ENCODE measurements at places on chromosomes 12 and 14.

GRCh38 chr12:122304924-122305323 lies 38.6 kb upstream of the VPS33A start:
- DNase-seq = no peak

- DNase-seq = no peak
Observed at GRCh38 chr14:51432302-51432948, 192.4 kb downstream of the TMX1 start.

DNA sequence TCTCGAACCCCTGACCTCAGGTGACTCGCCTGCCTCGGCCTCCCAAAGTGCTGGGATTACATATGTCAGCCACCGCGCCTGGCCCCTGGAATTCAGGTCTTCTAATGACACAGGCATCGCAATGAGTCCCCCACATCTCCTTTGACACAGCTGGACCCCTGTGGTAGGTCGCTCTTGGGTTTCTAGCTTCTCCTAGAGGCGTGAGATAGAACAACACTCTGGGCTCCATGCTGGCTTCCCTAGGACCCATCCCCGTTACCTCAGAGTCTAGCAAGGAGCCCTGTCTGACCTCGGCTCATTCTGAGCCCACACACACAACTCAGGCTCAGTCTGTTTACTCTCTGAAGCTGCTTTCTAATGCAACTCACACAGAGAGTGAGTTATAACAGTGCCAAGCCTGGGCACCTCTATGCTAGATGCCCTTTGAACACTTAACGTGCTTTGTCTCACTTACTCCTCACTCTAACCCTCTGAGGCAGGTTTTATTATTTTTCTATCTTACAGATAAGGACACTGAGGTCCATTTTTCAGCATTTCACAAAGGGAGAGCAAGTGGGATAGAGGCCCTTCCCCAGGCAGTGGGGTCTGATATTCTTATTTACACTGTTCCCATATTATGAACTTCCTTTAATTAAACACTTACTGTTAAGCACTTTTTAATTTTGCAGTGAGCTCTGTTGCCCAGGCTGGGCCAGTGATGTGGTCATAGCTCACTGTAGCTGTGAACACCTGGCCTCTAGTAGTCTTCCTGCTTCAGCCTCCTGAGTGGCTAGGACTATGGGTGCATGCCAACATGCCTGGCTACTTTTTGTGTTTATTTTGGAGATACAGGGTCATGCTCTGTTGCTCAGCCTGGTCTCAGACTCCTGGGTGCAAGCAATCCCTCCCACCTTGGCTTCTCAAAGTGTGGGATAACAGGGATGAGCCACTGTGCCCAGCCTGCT lies 40.6 kb upstream of the RBM19 start:
- no peak for DNase-seq

DNA sequence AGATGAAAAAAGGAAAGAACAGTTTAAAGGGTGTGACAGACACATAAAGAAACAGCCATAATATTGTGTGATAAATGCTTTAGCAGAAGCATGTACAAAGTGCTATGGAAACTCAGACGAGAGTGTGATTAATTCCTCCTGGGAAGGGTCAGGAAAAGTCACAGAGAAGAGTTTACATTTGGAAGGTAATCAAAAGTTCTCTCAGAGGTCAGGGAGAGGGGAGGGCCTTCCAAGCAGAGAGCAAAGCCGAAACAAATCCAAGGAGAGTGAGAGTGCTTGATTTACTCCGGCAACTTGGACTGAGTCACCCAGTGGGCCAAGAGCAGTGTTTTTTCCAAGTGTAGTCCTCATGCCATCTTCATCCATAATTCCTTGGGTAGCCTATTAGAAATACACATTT lies 108.3 kb downstream of the IGF1 start:
- DNase-seq = no peak

- DNase-seq = peak; percentile 29
Observed at GRCh38 chr12:113860950-113861349, 105.2 kb downstream of the RBM19 start.

- no peak for DNase-seq
Observed at GRCh38 chr12:66944365-66944764, 265.5 kb upstream of the GRIP1 start.

DNA sequence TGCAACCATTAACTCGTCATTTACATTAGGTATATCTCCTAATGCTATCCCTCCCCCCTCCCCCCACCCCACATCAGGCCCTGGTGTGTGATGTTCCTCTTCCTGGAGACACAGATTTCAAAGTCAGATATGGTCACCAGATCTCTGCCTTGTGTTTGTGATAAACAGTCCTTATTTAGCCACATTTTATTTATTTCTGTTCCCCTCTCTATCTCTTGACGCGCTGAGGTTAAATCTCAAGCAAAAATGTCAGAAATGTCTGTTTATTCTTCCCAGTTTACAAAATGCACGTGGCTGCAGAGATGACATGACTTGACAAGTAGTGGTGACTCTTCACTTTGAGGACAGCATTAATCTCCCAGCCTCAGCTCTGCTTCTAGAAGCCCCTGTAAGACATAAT lies 11.5 kb upstream of the RASSF3 start:
- DNase-seq = peak; percentile 56

DNA sequence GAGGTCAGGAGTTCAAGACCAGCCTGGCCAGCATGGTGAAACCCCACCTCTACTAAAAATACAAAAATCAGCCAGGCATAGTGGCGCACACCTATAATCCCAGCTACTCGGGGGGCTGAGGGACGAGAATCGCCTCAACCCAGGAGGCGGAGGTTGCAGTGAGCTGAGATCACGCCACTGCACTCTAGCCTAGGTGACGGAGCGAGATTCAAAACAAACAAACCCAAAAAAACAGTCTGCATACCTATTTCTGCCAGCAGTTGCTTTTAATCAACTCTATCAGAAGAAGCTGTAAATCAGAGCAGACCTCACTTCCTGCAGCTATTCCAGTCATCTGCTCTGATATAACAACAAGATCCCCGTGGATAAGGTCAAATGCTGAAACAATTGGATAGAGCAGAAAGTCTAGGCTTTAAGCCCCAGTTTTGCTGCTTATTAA lies 50.5 kb downstream of the LIMA1 start:
- no peak for DNase-seq

- DNase-seq = no peak
Observed at GRCh38 chr14:105347587-105347968, 33.0 kb downstream of the PACS2 start.

DNA sequence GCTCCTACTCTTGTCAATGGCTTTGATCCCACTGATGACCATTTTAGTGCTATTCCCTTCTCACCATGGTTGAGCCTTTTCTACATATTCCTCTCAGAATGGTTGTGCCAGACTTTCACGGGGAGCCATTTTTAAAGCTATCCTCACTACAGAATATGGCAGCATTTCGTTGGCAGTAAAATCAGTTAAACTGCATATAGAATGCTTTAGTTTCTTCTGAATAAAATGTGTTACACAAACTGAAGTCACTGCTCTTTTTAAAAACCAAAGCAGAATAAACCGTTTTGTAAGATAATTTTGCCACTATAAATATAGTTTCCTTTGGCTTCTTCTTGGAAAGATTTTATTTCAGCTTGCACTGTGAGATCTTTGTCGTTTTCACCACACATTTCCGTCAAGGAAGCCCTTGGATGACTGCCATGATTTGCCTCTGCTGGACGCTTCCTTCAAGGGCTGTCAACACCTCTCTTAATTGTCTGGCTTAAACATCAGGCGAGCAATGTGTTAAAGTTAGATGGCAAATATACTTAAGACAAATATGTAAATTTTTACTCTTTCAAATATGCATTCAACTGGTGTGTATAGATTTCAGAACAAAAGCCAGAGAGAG lies 624.2 kb downstream of the DIO2 start:
- DNase-seq = peak; percentile 48
